GM12865 (cell line): ENCODE measurements at places on chromosomes 1 and 21.

GRCh38 chr1:181128592-181129497 lies 40.3 kb downstream of the IER5 start:
- DNase-seq = peak; percentile 86

GRCh38 chr1:101833312-101833711 lies 163.4 kb downstream of the OLFM3 start:
- no peak for DNase-seq

DNA sequence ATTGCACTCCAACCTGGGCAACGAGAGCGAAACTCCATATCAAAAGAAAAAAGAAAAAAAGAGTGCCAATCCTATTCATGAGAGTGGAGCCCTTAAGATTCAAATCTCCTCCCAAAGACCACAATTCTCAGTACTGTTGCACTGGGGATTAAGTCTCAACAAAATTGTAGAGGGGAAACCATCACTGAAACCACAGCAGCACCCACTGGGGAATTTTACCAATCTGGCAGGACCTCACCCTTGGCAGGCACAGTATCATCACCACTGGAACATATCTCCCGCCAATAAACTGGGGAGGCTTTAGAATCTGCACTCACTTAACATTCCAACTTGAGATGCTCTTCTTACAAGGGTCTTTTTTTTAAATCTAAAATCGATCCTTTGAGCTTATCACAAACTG lies 41.0 kb downstream of the LRRC40 start:
- no peak for DNase-seq

GRCh38 chr1:43831851-43832250 lies 101.8 kb upstream of the ARTN start:
- DNase-seq = no peak

DNA sequence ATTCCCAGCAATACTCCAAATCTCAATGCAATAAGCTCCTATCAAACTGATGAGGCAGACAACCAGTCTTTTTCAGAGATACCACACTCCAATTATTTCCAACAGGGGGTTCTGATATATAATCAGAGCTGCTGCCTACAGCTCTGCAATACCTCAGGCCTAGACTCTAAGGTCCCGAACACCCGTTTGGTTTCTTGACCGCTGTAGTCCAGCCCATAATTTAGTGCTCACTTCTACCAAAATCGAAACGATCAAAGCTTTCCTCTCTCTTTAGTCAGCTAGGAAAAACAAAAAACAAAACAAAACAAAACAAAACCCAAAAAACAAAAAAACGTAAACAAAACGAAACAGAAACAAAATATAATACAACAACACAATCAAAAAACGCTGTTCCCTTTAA lies 453.0 kb downstream of the NEGR1 start:
- peak; percentile 10 for DNase-seq

- DNase-seq = no peak
Measured at GRCh38 chr1:19356266-19356665, 44.1 kb downstream of the SLC66A1 start.

- DNase-seq = no peak
Measured at GRCh38 chr1:31795801-31796621, 19.8 kb downstream of the SPOCD1 start.

DNA sequence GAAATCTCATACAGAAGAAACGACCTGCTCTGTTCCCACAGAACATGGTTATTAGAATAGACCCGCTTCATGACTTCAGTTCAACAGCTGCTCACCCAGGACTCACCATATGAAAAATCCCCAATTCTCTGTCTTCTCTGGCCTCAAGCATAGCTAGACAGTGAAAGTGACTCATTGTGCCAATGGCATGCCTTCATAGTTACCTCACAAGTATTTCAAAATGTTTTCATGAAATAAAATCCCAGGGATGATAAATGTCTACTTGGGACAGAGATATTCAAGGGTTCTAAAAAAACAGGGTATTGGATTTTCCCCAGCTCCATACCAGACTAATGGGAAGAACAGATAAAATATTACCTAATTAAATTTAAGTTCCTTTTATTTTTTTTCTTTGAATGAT lies 82.3 kb downstream of the NOTCH2 start:
- peak; percentile 24 for DNase-seq

DNA sequence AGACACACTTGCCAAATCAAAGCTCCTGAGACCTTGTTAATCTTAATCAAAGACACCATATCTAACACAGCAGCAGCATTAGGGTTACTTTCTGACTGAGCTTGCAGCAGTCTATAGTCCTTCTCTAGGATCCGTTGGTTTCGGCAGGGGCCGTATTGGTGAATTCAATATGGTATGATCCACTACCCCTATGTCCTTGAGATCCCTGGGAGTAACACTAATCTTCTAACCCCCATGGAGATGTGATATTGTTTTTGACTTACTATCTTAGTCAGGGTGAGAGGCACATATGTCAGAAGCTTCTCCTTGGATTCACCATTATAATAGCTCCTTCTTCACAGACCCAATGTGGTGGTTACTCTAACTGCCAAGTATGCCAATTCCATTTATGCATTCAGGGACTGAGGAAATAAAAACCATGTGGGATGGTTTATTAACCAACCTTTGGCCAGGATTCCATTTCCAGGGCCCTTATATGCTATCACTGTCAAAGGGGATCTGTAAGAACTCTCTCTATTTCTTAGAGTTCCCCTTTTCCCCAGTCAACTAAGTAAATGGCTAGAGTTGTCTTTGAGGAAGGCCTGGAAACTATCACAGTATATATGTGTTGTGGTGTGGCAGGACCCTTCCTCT lies 673.6 kb upstream of the USP24 start:
- no peak for DNase-seq

GRCh38 chr1:226687426-226687825 lies 51.7 kb downstream of the ITPKB start:
- no peak for DNase-seq

GRCh38 chr1:113390871-113391648 lies 745 bp downstream of the MAGI3 start:
- DNase-seq = peak; percentile 63

- peak; percentile 48 for DNase-seq
Measured at GRCh38 chr1:201311356-201312011, 28.2 kb downstream of the PKP1 start.

- DNase-seq = no peak
Measured at GRCh38 chr1:56036479-56036878, 542.9 kb downstream of the PLPP3 start.

- peak; percentile 73 for DNase-seq
Measured at GRCh38 chr1:95095833-95096217, 21.3 kb upstream of the TLCD4 start.

GRCh38 chr1:100038660-100039287 lies 69.0 kb downstream of the SLC35A3 start:
- DNase-seq = peak; percentile 90

GRCh38 chr1:228084325-228084724 lies 1.8 kb downstream of the ARF1 start:
- peak; percentile 66 for DNase-seq

GRCh38 chr1:219573960-219574359 lies 38.9 kb downstream of the ZC3H11B start:
- DNase-seq = peak; percentile 40

GRCh38 chr1:24364605-24364974 lies 45.4 kb downstream of the GRHL3 start:
- no peak for DNase-seq

DNA sequence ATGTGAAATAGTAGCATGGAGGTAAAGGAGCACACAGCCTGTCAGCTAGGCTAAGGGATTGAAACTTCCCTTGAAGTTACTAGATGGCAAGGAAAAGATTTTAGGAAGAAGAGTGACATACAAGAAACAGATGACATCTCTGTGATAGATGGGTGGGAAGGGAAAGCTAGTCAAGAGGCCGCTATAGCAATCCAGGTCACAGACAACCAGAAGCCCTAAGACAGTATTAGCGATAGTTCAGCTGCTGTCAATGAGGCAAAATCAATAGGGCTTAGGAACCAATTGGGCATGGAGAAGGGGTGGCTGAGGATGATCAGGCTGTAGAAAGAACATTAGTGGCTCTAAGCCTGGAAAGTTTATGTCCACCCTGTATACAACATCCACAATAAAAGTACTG lies 111.1 kb downstream of the GLUL start:
- no peak for DNase-seq

DNA sequence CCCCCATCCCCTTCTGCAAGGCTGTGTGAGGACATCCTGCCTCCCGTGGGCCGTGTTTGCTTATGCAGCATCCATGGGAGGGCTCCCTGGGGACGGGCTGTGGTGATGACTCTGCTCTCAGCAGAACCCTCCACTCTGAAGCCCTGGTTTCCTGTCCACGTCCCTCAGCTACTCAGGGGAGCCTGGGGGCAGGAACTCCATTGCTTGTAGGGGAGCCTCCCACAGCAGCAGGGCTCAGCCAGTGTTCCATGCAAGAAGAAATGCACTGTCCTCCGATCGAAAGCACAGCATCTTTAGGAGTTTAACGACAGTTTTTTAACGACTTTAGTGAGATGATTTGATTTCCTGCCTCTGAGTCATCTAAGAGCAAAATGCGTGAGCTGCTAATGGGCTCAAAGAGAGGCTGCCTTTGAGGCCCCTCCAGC lies 8.3 kb upstream of the KCNAB2 start:
- DNase-seq = peak; percentile 47

DNA sequence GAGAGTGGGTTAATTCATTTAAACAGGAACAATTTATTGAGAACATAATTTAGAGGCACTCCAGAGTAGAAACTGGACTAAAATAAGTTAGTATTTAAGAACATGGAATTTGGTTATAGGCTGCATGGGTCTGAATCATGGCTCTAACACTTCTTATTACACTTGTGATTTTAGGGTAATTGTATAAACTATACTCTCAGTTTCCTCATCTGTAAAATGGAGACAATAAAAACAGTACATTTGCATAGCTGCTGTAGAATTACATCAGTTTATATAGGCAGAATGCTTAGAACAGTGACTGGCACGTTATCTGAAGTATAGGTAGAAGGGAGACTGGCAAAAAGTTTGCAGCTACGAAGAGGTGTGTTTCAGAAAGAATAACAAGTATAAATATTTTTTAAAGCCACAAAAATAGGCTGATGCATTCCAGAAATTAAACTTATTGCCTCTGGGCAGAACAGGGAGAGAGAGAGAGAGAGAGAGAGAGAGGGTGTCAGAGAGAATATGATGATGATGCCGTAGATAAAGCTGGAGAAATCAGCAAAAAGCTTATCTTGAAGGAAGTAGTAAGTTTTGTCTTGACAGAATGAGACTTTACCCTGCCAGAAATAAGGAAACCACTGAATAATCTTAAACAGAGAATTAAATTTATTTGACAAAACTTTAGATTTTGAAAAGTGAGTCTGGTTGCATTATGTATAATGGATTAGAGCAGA lies 8.1 kb upstream of the OR6K3 start:
- DNase-seq = no peak

GRCh38 chr1:163772246-163772645 lies 450.5 kb downstream of the NUF2 start:
- no peak for DNase-seq

- DNase-seq = no peak
Measured at GRCh38 chr1:33687000-33687399, 176.9 kb upstream of the HMGB4 start.

GRCh38 chr21:38533887-38534286 lies 35.6 kb upstream of the ERG start:
- DNase-seq = no peak

- no peak for DNase-seq
Measured at GRCh38 chr21:40169971-40170370, 302.7 kb downstream of the PCP4 start.

GRCh38 chr21:14401217-14401616 lies 18.3 kb upstream of the HSPA13 start:
- DNase-seq = no peak

DNA sequence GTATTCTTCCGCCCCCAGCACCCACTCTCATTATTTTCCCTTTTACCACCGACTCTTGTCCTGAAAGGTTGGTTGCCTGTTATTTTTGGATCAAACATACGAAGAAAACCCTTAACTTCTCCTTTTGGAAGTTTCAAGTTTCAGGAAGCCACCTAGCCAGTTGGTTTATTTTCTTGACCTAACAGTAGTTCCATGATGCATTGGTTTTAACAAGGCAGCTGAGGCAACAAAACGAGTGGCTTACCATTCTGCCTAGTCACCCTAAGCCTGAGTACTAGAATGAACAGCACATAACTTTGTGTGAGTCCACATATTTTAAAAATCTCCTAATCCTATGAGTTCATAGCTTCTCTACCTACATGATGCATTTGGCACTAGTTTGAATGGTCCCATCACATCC lies 28.9 kb downstream of the OLFM3 start:
- DNase-seq = no peak

DNA sequence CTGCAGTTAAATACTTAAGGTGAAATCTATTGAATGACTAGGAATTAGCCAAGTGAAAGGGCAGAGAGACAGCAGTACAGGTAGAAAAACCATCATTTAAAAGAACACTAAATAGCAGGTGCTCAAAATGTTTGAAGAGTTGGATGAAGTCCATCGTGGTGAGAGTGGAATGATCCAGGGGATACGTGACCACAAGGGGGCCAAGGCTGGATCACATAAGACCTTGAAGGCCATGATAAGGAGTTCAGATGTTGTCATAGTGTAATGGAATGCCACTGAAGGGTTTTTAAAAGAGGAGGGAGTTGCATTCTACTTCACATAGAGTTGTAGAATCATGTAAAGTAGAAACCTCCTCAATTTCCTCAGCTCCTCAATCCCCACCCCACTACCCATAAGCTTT lies 34.8 kb upstream of the HOOK1 start:
- no peak for DNase-seq

GRCh38 chr1:182291584-182292192 lies 99.9 kb downstream of the GLUL start:
- no peak for DNase-seq

- no peak for DNase-seq
Measured at GRCh38 chr1:30781906-30782305, 24.3 kb upstream of the LAPTM5 start.

- no peak for DNase-seq
Measured at GRCh38 chr1:71015745-71016144, 31.9 kb downstream of the PTGER3 start.

DNA sequence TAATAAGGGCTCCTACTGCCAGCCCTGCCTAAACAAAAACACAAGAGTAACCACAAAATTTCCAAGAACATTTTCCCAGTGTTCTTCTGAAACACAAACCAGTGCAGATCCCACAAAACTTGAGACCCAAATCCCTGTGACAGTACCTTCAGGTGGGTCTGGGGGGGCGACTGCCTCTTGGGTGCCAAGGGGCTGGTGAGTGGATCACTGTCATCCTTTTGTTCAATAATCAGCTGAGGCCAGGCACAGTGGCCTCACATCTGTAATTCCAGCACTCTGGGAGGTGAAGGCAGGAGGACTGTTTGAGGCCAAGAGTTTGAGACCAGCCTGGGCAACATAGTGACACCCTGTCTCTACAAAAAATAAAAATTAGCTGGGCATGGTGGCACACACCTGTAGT lies 87.6 kb downstream of the GLIS1 start:
- no peak for DNase-seq
